ENCODE measurements at places on chromosomes 4 and X.

- DNase-seq = no peak
Measured at GRCh38 chrX:23904096-23904495, 3.6 kb downstream of the APOO start.

DNA sequence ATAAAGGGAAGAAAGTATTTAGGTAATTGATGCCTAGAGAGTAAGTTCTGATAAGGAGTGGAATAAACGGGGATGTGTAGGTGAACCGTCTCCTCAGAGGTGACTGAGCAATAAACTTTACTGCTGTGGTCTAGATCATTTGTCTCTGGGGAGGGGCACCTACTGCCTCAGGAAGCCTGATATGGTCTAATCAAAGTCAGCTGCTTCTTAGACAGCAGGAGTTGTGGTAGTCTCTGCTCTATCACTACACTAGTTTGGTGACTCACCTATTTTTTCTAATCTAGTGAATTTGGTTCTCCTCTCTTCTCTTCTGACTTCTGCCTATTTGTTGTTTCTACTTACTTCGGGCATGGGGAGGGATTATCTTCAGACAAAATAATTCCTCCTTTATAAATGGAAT lies 95.1 kb upstream of the STIM2 start:
- no peak for DNase-seq

- no peak for DNase-seq
Measured at GRCh38 chr4:37927434-37927833, 32.8 kb upstream of the PTTG2 start.

DNA sequence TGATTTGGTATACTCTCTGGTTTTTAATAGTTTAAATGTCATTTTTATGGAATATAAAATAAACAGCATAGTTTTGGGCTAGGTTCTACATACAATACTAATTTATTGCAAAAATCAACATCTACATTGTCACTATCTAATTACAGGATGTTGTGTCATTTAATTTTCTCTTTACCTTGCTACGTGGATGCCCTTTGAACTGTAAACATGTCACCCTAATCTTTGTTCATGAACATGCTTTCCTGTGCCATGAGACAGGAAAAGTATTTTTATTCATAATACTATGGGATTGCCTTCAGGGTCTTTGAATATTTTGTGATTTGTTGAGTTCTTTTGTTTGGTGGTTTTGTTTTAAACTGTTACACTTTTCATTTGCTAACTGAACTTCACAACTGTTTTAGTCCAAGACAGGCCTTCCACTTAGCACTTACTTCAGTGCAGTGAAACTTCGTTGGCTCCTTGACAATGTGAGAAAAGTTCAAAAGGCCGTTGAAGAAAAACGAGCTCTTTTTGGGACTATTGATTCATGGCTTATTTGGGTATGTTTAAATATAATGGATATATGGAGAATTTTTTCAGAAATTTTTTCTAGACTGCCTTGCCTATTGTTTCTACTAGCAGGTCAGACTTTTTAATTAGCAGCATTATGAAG lies 40.9 kb downstream of the GK start:
- DNase-seq = no peak

DNA sequence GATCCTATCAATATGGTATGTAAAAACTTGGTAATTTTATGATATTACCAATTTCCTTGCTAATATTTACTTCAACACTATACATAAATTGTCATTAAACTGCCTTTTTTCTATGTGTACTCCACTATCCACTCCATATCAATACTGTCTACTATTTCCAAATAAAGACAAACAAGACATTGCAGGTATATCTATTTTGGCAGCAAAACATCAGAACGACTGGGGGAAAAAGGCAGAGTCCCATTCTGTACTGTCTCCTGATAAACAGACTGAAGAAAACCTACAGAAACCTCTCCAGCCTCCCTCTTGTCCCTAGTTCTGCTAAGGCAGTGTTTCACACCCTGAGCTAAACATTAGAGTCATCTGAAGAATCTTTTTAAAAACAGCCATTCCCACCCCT lies 96.6 kb downstream of the ATRX start:
- DNase-seq = no peak

DNA sequence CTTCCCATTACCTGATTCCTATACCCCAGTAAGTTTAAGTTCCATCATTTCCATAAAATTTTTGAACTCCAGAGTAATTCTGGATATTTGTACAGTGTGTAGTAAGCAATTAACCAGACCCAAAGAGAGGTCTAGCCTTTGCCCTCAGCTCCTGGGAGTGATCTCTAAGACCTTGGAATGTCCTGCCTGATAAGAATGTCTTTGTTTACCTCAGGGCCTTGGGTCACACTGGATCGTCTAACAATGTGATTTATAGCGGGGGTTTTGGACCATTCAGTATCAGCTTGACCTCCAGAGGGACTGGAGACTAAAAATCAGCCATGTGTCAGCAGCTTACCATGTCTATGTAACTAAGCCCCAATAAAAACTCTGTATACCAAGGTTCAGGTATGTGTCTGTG lies 330.9 kb upstream of the PPP1R2C start:
- no peak for DNase-seq

DNA sequence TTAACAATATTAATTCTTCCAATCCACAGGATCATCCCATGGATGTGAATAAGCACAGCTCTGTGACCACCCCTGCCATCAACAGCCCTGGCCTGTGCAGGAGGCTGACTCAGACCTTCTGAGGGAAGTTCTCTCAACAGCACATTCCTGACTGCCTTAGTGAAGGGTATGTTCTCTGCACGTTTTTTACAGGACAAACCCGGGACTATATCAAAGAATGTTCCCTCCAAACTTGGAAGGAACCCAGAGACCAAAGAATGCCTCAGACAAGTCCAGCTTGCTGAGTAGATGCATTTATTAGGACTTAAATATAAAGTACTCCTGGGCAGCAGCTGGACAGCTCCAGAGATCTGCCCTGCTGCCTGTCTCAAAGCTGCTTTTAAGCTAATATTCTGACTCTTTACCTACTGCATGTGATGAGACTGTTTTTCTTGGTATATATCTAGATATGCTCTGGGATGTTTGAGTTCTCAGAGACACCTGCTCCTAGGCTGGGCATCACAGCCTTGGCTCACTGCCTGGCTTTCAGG lies 1127.8 kb upstream of the PRKX start:
- no peak for DNase-seq

DNA sequence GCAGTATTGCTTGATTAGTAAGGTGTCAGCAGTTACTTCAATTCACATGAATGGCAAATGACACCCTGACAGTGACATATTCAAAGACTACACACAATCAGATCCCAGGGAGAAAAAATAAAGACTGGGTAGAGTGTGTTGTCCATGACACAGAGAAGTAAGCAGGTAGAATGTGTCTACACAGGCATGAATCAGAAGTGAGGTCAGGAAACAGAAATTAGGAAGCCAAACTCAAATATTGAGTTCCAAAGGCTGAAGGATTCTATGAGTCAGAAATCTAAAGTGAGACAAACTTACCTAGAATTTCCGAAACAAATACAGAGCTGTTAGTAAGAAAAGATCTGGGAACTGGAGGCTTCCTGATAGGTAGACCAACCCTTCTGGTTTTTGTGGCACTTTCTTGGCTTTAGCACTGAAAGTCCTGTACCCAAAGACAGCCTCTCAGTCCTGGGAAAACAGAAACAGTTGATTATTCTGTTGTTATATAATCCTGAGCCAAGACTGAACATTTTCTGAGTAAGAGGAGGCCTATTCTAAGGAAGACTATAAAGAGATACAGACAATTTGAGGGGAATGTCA lies 24.3 kb upstream of the GLRA2 start:
- no peak for DNase-seq

- DNase-seq = no peak
Measured at GRCh38 chrX:43641691-43642090, 14.4 kb upstream of the MAOA start.

GRCh38 chrX:40688929-40689328 lies 41.6 kb upstream of the CXorf38 start:
- no peak for DNase-seq

DNA sequence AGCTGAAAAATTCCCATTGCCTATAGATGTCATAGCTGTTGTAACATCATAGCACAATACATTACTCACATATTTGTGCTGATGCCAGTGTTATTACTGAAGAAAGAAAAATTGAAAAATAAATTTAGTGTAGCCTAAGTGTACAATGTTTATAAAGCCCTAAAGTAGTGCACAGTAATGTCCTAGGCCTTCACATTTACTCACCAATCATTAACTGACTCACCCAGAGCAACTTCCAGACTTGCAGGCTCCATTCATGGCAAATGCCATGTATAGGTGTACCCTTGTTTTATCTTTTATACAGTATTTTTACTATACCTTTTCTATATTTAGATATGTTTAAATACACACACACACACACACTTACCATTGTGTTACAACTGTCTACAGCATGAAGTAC lies 265.4 kb upstream of the MAGEB18 start:
- DNase-seq = no peak

DNA sequence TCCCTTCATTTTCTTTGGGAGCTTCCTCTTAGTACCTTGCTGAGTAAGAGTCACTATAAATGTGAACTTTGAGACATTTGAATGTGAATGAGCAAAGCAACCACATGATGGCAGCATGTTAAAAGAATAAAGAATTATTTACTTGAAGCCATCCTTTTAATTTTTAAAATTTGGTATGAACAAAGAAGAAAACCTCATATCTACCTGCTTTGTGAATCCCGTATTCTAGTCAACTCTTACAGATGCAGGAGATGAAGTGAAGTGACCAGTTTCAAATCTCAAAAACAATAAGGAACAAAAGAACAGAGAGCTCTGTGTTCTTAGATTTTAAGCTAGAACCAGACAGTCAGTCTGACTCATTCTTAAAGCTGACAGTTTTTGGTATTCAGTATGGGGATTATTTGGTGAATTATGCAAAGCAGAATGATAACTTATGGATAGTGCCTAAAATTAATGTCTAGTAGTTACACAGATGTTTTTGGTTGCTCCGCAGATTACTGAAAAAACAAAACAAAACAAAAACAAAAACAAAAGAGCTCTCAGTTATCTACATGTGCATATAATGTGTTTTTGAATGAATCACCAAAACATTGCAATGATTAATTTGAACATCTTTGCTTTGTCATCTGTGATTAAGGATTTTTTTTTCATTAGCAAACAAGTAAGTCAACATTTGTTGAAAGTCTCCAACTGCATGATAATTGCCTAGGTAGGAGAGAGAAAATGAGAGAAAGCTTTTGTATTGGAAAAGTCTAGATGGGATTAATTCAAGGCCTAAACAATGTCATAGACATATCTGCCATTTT lies 48.2 kb upstream of the H2AZ1 start:
- DNase-seq = no peak

GRCh38 chr4:169565606-169566005 lies 46.8 kb downstream of the NEK1 start:
- DNase-seq = no peak

DNA sequence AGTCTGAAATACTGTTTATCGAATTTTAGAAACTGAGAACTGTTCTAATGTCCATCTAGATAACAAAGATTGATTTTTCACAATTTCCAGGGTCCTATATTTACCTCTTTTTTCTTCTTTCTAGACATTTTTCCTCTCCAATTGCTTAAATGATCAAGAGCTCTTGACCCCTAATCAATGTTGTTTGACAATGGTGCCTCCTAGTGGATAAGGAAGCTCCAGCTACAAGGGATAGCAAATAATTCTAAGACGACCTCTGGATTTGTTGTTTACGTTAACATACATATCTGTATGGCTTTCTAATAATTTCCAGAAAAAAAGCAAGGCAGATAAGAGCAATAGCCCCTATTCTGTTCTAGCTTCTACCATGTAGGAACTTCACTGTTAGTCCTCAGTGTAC lies 35.8 kb downstream of the GPR82 start:
- DNase-seq = no peak

- no peak for DNase-seq
Measured at GRCh38 chr4:12723849-12724447, 760.2 kb downstream of the RAB28 start.

GRCh38 chr4:127421437-127421836 lies 211.3 kb upstream of the INTU start:
- DNase-seq = no peak

DNA sequence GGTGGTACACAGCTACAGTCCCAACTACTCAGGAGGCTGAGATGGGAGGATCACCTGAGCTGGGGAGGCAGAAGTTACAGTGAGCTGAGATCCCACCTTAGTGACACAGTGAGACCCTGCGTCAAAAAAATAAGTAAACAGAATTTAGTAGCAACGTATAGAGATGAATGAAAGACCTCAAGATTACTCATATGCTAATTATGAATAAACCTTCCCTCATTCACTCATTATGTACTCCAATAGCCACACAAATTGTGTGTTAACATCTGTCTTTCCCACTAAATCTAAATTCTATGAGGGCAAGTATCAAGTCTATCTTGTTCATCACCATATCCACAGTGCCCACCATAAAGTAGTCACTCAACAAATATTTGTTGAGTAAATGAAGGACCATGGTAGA lies 111.5 kb downstream of the LRBA start:
- no peak for DNase-seq

GRCh38 chrX:10875995-10876394 lies 235.1 kb upstream of the HCCS start:
- no peak for DNase-seq

DNA sequence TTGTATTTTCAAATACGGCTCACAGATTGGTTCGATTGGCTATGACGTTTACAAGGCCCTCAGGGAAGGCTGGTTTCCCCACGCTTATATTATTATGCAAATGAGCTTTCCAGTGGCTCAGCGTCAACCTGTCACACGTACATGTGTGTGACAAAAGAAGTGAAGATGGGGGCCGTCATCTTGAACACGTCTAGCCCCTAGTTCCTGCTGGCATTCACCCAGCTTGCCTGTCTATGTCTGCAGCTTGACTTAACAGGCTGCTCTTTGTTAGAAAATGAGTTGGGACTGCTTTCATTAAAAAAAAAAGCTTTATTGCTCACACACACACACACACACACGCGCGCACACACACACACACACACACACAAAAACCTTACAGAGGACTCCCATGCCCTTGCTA lies 283.6 kb upstream of the CTSO start:
- no peak for DNase-seq

DNA sequence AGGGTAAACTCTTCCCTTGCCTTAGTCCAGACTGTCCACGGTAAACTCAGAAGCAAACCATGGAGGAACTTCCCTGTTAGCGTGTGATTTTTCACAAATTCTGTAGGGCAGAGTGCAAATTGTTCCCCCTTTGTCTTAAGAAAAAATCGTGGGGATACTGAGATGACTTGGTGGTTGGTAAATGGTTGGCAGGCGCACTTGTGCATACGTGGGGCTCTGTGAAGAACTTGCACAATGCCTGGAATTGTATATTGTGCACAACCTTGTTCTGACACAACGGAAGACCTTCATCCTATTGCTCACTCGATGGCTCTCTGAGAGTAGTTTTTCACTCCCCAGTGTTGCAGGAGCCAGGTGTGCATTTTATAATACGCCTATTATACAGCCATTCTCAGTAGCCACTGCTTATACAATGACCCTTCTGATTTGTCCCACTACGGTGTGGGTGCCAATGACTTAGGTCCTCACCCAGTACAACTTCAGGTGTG lies 150.0 kb downstream of the SPRY1 start:
- DNase-seq = no peak

- no peak for DNase-seq
Measured at GRCh38 chr4:148141501-148141900, 300.7 kb downstream of the NR3C2 start.

Measured in activated T-cell treated with anti-CD3 and anti-CD28 coated beads, Interleukin-2, amount 50 U/mL, for 48 hours (primary cell).